ENCODE measurements at places on chromosomes 6 and 20.

GRCh38 chr20:17619351-17620093, 49.6 kb downstream of the DSTN start:
- DNase-seq: no peak

DNA sequence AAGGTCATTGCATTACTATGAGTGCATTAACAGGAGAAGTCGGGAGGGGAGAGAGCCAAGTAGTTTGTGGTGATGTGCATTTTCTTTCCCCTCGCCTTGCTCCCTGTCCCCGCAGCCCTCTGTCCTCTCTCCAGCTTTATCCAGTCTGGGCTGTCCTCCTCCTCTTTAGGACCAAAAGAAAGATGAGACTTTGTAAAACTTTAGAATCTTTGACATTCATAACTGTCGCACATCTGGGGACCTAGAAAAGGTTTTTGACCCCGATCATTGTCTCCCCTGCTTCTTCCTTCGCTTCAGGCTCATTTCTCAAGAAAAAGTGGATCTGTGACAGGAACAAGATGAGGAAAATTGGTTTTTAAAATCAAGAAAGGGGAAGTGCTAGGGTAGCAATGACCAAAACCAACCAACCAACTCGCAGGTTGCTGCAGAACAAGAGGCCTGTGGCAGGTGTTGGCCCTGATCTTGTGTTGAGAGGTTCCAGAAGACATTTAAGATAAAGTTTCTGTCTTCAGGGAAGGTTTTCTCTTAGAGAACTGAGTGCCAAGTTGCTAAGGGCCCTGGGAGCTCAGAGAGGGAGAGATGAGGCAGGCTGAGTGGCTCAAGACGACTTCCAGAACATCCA, 17.6 kb downstream of the SYTL3 start:
- DNase-seq: no peak

GRCh38 chr6:11092668-11093375, 812 bp upstream of the SMIM13 start:
- no peak for DNase-seq

DNA sequence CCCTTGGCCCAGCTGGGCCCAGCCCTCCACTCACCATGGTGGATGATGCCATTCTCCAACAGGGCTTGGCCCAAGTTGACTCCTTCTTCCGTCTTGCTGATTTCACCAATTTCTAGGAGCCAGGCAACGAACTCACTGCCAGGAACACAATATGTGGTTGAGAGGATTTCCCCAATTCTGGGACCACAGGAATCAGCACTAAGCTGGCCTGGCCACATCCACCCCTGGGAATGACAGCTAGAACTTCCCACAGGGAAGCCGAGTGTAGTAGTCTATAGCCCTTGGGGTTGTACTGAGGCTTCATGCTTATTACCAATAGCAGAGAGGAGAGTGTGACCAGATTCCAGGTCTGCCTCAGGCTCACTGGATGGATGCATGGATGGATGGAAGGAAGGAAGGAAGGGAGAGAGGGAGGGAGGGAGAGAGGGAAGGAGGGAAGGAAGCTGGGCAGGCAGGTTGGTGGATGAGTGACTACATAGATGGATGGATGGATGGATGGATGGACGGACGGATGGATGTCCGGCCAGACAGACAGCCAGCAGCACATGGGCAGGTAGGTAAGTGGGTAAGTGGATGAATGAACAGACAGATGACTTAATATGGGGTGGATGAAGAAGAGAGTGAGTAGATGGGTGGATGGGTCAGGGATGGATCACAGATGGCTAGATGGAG, 146.5 kb downstream of the PREX1 start:
- no peak for DNase-seq

- no peak for DNase-seq
Observed at GRCh38 chr6:33586108-33586640, 6.1 kb upstream of the BAK1 start.

DNA sequence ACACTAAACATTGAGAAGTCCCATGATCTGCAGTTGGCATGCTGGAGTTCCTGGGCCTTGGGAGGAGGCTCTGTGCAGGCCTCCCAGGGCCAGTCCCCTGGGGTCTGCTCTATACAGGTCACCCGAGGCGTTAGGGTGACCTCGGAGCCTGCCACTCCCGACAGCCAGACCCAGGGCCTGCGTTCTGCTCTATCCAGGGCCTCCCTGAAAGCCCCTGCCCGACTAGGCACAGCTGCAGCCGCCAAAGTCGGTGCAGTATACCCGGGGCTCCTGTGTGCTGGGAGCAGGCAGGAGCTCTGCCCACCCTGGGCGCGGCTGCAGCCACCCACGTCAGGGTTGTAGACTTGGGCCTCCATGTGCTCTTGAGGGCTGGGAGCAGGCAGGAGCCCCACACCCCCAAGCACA, 6.3 kb upstream of the OR14J1 start:
- no peak for DNase-seq

DNA sequence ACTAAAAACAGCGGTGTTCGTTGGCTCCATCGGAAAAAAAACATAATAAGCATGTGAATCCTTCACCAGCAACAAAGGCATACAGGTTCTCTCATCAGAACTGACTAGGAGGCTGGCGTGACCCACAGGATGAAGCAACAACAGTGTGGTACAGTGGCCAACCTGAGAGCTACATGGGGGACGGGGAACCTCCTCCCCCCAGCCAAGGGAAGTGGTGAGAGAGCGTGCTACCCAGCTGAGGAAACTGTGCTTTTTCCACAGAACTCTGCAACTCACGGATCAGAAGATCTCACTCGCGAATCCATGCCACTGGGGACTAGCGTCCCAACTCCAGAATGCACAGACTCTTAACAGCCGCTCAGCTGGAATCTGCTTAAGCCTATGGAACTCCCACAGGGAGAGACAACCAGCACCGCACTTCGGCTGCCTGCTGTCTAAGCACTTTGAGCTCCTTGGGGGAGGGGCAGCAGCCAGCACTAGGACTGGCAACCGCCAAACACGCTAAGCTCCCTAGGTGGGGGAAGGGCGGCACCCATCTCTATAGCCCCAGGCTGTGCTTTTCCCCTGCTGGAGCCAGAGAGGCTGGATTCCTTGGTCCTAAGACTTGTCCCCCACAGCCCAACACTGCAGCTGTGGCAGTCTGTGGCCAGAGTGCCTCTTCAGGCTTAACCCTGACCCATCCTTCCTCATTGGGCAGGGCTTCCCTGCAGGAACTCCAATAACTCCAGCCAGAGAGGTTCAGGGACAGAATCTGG, 538.3 kb upstream of the BTBD3 start:
- no peak for DNase-seq

GRCh38 chr6:137800762-137801161, 66.3 kb upstream of the TNFAIP3 start:
- no peak for DNase-seq

- no peak for DNase-seq
Observed at GRCh38 chr6:53916804-53917463, 122.1 kb downstream of the LRRC1 start.

DNA sequence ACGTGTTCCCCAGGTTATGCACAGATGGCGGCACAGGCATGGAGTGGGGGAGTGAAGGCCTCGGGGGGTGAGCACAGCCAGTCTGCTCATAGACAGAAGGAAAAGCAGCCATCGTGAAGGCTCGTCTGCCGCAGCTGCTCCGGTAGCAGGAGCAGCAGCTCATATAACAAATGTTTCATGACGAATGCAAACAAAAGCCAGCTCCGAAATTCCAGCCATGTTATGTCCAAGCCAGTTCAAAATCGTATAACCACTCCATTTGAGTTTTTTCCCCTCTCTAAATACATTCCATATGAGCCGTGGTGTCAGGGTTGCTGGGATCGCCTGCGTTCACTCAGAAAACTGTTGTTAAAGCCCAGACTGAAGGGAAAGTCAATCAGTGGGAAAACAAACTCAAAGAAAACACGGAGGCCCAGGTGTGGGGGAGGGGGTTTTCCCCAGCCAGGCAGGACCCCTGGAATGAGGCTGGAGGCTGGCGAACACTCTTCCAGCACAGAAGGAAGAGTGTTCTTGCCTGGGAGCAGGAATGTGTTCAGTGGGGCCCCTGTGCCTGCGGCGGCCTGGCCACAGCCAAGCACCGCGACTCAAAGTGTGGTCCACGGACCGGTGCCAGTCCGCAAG, 280.4 kb upstream of the TAB2 start:
- no peak for DNase-seq
